Effector memory CD4-positive, alpha-beta T cell (primary cell): ENCODE measurements at places on chromosomes 4 and X.

DNA sequence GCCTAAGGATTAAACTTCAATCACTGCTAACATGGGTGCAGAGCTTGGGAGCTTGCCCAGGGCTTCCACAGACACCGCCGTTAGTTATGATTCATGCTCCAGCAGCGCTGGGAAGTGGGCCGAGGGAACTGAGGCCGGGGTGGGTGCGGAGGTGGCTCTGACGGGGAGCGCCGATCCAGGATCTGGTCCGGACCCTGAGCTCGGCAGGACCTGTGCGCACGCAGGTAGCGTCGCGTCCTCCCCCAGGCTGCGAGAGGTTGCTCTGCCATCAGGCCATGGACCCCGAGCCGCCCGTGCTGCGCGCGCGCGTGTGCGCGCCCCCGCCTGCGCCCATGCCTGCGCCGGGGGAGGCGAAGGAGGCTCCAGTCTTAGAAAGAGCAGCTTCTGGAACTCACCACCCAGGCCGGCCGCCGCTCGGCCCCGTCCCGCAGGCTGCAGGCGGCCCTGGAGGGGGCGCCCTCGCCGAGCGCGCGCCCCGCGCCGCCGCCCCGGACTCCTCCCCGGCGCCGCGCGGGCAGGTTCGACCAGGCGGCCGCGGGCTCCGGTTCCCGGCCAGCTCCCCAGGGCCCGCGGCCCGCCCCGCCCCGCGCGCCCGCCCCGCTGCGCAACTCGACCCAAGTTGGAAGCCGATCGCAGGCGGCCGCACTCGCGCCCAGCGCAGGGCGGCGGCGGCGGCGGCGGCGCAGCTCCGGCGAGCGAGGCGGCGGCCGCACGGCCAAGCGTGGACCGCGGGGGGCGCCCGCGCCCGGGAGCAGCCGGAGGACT lies 732 bp upstream of the ADRA2C start:
- no peaks in the 10 kb centered on the region for H3K36me3 ChIP-seq
- no peaks in the 10 kb centered on the region for H3K27me3 ChIP-seq
- H3K4me3 ChIP-seq = no peak overlapping the region
- no peak overlapping the region for H3K27ac ChIP-seq
- DNase-seq = no peak

- no peaks in the 10 kb centered on the region for H3K36me3 ChIP-seq
- no peaks in the 10 kb centered on the region for H3K27me3 ChIP-seq
- no peak overlapping the region for H3K4me3 ChIP-seq
- no peak overlapping the region for H3K27ac ChIP-seq
Observed at GRCh38 chr4:131309628-131310027, 1839.5 kb upstream of the PCDH10 start.

DNA sequence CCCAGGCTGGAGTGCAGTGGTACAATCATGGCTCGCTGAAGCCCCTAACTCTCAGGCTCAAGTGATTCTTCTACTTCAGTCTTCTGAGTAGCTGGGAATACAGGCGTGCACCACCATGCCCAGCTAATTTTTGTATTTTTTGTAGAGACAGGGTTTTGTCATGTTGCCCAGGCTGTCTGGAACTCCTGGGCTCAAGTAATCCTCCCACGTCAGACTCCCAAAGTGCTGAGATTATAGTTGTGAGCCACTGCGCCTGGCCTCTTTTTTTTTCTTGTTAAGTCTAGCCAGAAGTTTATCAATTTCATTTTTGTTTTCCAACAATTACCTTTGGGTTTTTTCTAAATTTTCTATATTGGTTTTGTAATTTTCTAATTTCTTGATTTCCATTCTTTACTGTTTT lies 100.6 kb downstream of the GC start:
- no peak for DNase-seq
- H3K36me3 ChIP-seq = no peaks in the 10 kb centered on the region

DNA sequence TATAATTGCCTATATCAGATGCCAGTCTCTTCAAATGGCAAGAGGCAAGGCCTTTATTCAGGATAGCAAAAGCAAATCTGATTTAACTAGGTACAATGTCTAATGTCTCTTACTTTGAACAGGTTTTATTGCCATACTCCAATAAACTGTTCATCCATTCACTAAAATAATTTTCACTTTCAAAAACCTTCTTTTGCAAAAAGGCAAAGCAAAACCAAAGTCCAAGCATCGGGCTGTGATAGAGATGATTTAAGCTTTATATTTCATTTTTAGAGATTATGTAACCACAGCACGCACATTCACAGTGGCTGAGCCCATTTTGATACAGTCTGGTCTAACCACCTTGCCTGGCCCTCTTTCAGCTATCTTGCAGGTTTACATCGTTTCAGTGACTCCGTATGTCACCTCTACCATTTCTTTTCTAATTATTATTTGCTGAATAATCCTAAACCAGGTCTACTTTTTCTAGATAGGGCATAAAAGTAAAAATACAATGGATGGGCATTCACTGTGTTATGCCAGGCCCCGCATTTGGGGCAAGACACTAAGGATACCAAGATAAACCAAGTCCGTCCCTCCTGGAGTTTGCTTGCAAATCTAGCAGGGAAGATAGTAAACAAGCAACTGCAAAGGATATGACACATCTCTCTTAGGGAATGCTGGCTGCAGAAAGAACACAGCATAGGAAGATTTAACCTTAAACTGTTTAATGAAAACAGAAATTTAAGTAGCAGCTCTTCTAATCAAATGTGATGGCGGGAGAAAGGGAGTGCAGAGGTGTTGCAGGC lies 1.8 kb downstream of the CASP3 start:
- H3K27ac ChIP-seq = peak overlapping the region; percentile 87
- H3K36me3 ChIP-seq = peaks cover 5% of the 10 kb centered on the region
- H3K4me3 ChIP-seq = peak overlapping the region; percentile 86
- no peaks in the 10 kb centered on the region for H3K27me3 ChIP-seq

GRCh38 chr4:114636192-114636935 lies 37.8 kb downstream of the UGT8 start:
- no peak overlapping the region for H3K4me3 ChIP-seq
- DNase-seq = no peak
- no peaks in the 10 kb centered on the region for H3K4me1 ChIP-seq
- H3K27ac ChIP-seq = no peak overlapping the region
- no peaks in the 10 kb centered on the region for H3K36me3 ChIP-seq

DNA sequence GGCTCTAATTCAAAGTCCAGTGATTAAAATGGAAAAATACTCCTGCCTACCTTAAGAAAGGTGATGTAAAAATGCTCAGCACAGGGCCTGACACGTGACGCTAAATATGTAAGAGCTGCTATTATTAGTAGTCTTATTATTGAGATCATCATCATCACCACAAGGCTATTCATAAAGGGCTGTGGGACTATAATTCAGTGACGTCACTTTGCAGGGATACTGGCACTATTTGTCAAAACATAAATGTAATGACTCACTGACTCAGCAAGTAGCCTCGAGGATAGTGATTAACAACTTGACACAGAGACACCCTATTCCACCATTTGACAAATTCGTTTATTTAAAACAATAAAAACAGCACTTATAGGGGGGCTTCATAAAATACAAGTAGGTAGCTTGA lies 258.9 kb downstream of the SPANXN1 start:
- no peak overlapping the region for H3K4me3 ChIP-seq
- no peaks in the 10 kb centered on the region for H3K4me1 ChIP-seq
- no peak for DNase-seq
- no peaks in the 10 kb centered on the region for H3K27me3 ChIP-seq
- H3K36me3 ChIP-seq = no peaks in the 10 kb centered on the region
- H3K27ac ChIP-seq = no peak overlapping the region

- no peaks in the 10 kb centered on the region for H3K36me3 ChIP-seq
- H3K4me1 ChIP-seq = no peaks in the 10 kb centered on the region
- no peak for DNase-seq
- no peak overlapping the region for H3K27ac ChIP-seq
Observed at GRCh38 chr4:149145803-149146202, 669.8 kb downstream of the IQCM start.

- no peaks in the 10 kb centered on the region for H3K27me3 ChIP-seq
- H3K4me1 ChIP-seq = no peaks in the 10 kb centered on the region
- DNase-seq = no peak
- no peaks in the 10 kb centered on the region for H3K36me3 ChIP-seq
- no peak overlapping the region for H3K27ac ChIP-seq
Observed at GRCh38 chr4:155800685-155801343, 42.0 kb downstream of the GUCY1B1 start.

DNA sequence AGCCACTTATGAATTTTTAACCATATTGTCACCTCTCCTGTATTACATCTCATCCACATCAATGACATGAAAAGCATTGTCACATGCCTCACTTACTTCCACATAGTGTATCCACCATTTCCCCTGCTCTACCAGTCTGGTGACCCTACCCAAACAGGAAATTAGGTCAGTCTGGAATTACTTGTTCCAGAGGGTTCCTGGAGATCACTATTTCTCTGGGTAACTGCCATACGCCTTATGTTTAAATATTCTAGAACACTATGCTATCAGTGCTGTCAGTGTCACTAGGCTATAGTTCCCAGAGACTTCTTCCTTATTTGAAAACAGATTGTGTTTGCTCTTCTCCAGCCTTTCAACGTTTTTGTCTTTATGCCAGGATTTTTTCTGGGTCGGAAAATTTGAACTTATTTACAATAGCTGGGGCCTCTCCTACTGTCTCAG lies 15.0 kb downstream of the SRPX2 start:
- no peaks in the 10 kb centered on the region for H3K36me3 ChIP-seq
- no peak for DNase-seq
- no peak overlapping the region for H3K27ac ChIP-seq
- no peaks in the 10 kb centered on the region for H3K4me1 ChIP-seq
- no peaks in the 10 kb centered on the region for H3K27me3 ChIP-seq
